ENCODE measurements at places on chromosomes 16 and 17. TPM values are rescaled to one million over a fixed set of nuclear protein-coding genes. Genes with fewer than 3 reads are reported as not detected.

Gene CIITA
- total RNA-seq = 22.5 TPM

Gene RHBDF1
- 35.4 TPM for total RNA-seq

Gene CCDC40
- 0.75 TPM for total RNA-seq

Gene DHX58
- 4.6 TPM for total RNA-seq

Gene TSPOAP1
- 8.9 TPM for total RNA-seq

Gene JPH3
- 5.2 TPM for total RNA-seq

Gene HCRT
- total RNA-seq = not detected

GRCh38 chr17:60049936-60050335 is 28.8 kb downstream of the HEATR6 start:
- no peaks in the 10 kb centered on the region for H3K4me1 ChIP-seq
- H3K27ac ChIP-seq = no peak overlapping the region
- no peaks in the 10 kb centered on the region for H3K36me3 ChIP-seq
- no peak overlapping the region for H3K4me3 ChIP-seq
- no peak for DNase-seq
- no peaks in the 10 kb centered on the region for H3K27me3 ChIP-seq

DNA sequence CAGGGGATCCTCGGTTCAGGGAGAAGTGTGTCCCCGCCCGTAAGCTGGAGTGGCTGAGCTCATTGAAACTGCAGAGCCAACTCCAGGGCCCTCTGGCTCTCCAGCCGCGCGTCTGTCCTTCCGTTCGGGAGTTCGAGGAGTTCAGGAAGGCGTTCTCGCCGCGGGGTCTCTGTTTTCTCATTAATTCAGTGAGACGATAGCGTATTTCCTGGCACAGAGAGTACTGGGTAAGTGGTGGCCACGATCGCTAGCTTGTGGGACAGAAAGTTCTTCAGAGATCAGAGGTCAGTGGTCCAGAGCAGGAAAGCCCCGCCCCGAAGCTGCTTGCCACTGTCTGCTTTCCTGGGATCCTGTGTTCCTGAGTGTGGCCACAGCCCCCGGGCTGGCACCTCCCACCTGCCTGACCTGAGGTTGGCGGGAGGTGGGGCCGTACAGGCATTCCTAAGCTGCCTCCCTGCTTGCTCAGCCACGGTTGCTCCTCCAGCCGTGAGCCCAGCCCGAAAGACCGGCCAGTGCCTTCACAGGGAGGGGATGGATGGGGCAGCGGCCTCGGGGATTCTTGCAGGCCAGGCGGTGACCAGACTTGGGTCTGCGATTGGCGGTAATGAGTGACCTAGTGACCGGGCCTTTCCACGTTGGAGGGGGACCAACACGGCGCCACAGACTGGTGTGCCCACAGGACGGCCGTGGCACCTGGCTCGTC is 8.9 kb downstream of the BAIAP2 start:
- H3K4me1 ChIP-seq = peaks cover 60% of the 10 kb centered on the region
- no peak for DNase-seq
- no peaks in the 10 kb centered on the region for H3K36me3 ChIP-seq
- no peak overlapping the region for H3K4me3 ChIP-seq

DNA sequence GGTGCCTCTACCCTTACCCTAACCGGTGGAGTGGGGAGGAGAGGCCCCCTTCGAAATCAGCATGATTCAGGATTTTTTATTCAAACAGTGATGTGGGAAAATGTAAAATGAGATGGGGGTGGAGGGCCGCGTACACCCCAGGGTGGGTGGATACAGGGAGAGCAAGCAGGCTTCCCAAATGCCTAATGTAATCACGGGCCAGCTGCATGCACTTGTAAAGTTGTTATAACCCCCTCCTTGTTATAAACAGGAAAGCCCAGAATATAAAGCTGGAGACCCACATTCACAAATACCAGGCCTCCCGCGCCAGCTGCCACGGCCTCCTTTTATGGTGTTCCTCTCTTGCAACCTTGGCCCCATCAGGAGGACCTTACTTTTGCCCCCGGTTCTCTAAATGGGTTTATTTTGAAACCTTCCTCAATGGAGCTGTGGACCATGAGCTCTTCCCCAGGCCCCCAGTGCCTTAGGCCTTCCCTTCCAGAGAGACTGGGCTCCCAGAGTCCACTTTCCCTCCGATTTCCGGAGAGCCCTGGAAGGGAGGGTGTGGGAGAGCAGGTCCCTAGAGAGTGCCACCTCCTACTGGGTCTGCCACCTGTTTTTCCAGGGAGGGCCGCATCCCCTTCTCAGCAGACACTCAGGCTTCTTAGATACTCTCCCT is 906 bp upstream of the FOXL1 start:
- no peaks in the 10 kb centered on the region for H3K36me3 ChIP-seq
- DNase-seq = no peak
- peak overlapping the region; percentile 48 for H3K27ac ChIP-seq
- H3K27me3 ChIP-seq = peaks cover 97% of the 10 kb centered on the region
- no peaks in the 10 kb centered on the region for H3K4me1 ChIP-seq

DNA sequence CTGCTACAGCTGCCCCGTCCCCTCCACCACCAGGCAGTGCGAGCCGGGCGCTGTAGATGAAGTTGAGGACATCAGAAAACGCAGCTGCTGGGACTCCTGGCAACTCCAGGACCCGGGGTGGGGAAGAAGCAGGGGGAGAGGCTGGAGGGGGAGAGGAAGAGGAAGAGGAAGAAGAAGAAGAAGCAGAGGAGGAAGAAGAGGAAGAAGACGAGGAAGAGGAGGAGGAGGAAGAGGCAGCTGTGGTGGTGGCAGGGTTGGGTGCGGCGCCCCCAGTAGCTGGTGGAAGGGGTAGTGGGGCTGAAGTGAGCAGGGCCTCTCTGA is 13.2 kb downstream of the ZBTB4 start:
- peak overlapping the region; percentile 45 for H3K27ac ChIP-seq
- DNase-seq = no peak
- no peaks in the 10 kb centered on the region for H3K4me1 ChIP-seq
- H3K36me3 ChIP-seq = no peaks in the 10 kb centered on the region
- no peak overlapping the region for H3K4me3 ChIP-seq

- H3K4me3 ChIP-seq = no peak overlapping the region
- peak overlapping the region; percentile 25 for H3K27ac ChIP-seq
- DNase-seq = peak; percentile 14
- no peaks in the 10 kb centered on the region for H3K27me3 ChIP-seq
Observed at GRCh38 chr16:29730649-29731048, 15.1 kb downstream of the C16orf54 start.

DNA sequence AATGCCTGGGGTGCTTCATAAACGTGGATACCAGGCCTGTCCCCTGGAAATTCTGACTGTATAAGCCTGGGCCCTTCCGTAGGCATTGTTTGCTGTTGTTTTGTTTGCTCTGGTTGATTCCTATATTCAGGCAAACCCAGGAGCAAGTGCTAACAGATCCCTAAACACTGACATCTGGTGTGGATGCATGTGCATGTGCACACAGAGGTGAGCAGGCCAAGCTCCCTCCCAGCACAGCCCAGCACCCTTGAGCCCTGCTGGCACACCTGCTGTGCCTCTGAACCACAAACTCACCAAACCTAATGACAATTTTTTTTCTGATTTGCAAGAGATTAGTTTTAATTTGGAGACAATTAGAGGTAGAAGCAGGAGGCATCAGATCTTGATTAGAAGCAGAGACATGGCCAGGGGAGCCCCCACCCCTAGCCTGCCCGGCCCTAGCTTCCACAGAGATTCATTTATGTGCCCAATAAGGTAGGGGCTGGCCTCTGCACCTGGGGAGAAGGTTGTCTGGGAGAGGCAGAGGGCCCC is 40.4 kb downstream of the TMEM132E start:
- no peaks in the 10 kb centered on the region for H3K36me3 ChIP-seq
- H3K4me1 ChIP-seq = no peaks in the 10 kb centered on the region

DNA sequence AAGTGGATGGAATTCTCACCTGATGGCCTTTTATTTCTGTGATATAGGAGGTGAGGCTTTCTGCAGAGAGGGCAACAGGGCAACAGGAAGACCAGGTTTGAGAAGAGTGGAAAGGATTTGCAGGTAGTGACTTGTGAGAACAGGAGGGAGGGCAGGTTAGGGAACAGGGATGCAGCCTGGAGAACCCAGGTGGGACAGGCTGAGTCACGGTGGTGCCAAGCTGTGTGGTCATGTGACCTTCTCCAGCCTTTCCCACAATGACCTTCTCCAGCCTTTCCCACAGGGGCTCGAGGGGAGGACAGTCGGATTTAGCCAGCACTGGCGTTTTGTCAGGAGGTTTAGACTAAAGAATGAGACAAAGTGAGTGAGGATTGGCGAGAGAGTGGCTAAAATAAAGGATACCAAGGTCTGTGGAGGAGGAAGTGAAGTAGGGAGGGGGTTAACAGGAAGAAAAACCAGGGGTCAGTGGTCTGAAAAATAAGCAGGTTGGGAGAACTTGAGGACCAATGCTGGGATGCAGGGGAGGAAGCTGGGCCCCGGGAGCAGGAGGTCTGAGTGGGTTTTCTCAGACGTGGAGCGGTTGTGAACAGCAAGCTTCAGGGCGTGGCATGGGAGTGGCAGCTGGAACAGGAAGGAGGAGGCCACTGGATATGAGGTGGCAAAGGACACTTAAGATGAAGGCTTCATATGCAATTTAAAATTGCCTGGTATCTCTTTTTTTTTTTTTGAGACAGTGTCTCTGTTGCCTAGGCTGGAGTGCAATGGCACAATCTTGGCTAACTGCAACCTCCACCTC is 37.7 kb downstream of the DNAH2 start:
- H3K27me3 ChIP-seq = no peaks in the 10 kb centered on the region
- peaks cover 6% of the 10 kb centered on the region for H3K4me1 ChIP-seq
- DNase-seq = peak; percentile 65
- H3K4me3 ChIP-seq = no peak overlapping the region
- no peaks in the 10 kb centered on the region for H3K36me3 ChIP-seq

GRCh38 chr17:42760652-42761581 is at the start of gene RAMP2:
Gene RAMP2, plus strand, starts transcription at chr17:42761227. Its CDS starts 35 bp downstream, at chr17:42761262.
- peak within 1 kb of the TSS; percentile 42 for H3K27ac ChIP-seq
- H3K36me3 ChIP-seq = no peaks in the 10 kb centered on the region
- H3K4me1 ChIP-seq = peaks cover 12% of the 10 kb centered on the region
- peak within 1 kb of the TSS; percentile 62 for H3K4me3 ChIP-seq
- peaks cover 30% of the 10 kb centered on the region for H3K27me3 ChIP-seq

DNA sequence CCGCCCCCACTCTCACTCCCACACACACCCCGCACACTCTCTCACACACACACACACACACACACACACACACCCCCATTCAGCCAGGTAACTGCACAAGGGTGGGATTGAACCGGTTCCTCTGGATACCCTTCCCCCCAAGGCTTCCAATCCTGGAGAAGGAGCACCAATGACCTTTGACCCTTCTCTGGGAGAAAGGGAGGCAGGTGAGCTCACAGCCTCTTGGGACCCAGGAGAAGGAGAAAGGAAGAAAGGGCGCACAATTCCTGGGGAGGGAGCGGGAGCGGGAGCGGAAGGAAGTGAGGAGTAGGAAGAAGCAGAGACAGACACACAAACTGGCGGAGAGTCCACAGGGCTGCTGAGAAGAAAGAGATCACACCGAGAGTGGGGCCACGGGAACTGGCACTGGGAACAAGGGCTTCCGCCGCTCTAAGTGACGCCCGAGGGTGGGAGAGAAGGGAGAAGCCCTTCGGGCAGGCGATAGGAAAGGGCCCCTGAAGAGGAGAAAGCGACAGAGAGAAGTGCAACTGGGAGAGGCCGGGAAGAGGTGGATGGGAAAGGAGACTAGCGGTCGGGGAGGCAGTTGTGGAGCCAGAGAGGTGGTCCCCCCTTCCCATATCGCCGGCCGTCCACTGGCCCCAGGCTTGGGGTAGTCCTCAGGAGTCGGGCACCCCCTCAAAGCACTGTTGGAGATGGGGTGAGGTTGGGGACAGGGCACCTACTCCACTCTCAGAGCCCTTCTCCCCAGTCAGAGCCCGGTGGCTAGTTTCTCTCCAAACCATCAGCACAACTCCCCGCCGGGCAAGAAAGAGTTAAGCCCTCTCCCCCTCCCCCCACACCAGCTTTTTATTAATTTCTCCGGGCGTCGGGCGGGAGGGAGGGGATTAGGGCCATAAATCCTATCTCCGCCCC is 1.3 kb downstream of the SAMD14 start:
- peaks cover 32% of the 10 kb centered on the region for H3K27me3 ChIP-seq
- DNase-seq = no peak
- no peaks in the 10 kb centered on the region for H3K36me3 ChIP-seq

DNA sequence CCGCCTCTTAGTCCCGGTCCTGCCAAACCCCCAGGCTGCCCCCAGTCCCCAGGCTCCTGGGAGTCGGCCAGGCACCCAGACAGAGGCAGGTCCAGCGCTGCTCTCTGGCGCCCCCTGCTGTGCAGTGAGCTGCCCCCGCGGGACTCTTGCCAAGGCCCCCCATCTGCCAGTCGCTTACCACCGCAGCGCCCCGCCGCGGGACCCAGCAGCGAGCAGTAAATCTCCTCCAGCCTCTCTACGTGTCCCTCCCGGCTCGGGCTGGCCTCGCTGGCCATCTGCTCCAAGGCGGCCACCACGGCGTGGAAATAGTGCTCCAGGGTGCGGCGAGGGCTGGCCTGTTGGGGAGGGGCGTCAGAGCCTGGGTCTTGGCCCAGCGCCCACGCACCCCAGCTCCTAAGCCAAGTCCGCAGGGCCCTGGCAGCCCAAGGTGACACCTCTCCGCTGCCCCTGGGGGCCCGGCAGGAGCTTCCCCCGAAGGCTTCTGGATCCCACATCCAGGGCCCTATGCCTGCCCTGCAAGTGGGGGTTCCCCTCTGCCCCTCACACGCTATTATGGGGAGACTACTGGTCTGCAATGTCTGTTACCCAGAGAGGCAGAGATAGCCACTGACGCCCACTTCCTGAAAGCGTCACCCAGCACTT is 33.7 kb upstream of the MFSD6L start:
- no peaks in the 10 kb centered on the region for H3K36me3 ChIP-seq
- H3K4me1 ChIP-seq = no peaks in the 10 kb centered on the region
- peaks cover 8% of the 10 kb centered on the region for H3K27me3 ChIP-seq
- peak; percentile 28 for DNase-seq

GRCh38 chr16:77410449-77410848 is 24.4 kb downstream of the ADAMTS18 start:
- H3K27ac ChIP-seq = no peak overlapping the region
- DNase-seq = no peak
- no peaks in the 10 kb centered on the region for H3K4me1 ChIP-seq
- no peak overlapping the region for H3K4me3 ChIP-seq
- H3K27me3 ChIP-seq = no peaks in the 10 kb centered on the region

DNA sequence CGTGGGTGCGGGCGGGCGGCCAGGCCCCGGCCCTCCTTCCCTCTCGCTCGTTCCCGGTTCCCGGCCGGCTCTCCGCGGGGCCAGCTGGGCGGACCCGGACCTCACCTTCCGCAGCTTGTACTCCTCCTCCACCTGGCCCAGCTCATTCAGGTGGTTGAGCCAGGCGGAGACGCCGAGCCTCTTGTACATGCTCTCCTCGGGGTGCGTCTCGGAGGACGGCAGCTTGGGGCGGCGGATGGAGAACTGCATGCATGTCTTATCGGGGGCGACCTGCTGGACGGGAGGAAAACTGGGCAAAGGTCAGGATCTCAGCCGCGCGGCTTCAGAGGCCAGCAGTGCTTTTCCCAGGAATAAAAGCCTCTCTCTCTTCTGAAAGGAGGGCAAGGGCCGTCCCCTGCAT is 85.4 kb downstream of the TBC1D16 start:
- no peak for DNase-seq
- no peaks in the 10 kb centered on the region for H3K36me3 ChIP-seq
- H3K27ac ChIP-seq = no peak overlapping the region
- no peaks in the 10 kb centered on the region for H3K4me1 ChIP-seq

Measured in transverse colon (tissue), 4 donors.